ENCODE measurements at places on chromosomes 3 and 15. TPM values are rescaled to one million over a fixed set of nuclear protein-coding genes. Genes with fewer than 3 reads are reported as not detected.

Gene SH2D7
- total RNA-seq: not detected

Gene CD200R1
- 17.6 TPM for total RNA-seq

Gene CGNL1
- total RNA-seq: not detected

Gene IQCF5
- not detected for total RNA-seq

Gene SLC7A14
- not detected for total RNA-seq

Gene ZNF774
- total RNA-seq: 1.0 TPM

Gene APOD
- not detected for total RNA-seq

Gene TRH
- total RNA-seq: not detected

Gene TMEM266
- total RNA-seq: not detected

Gene GRAMD2A
- not detected for total RNA-seq

Gene DNAJA4
- total RNA-seq: 27.7 TPM

Gene FURIN
- 550 TPM for total RNA-seq

- DNase-seq: no peak
Observed at GRCh38 chr15:99734575-99734974, 1.3 kb upstream of the LYSMD4 start.

- DNase-seq: no peak
Observed at GRCh38 chr3:12588039-12589009, 31.4 kb downstream of the MKRN2 start.

DNA sequence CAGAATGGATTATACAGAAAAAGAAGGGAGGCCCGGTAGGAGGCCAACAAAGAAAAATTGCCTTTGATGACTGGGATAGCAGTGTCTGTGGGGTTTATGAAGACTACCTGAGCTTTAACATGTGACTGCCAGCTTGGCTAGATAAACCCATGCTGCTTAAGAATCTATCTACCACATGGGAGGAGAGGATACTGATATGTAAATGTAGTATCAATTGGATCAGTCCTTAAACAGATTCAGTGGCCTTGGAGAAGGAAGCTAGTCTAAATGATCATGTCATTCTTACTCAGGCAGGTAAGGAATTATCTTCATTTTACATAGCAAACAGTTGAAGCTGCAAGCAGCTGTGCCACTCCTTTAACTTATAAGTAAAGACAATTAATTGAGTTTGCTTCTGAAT lies 50.0 kb upstream of the SYNPR start:
- DNase-seq: no peak

DNA sequence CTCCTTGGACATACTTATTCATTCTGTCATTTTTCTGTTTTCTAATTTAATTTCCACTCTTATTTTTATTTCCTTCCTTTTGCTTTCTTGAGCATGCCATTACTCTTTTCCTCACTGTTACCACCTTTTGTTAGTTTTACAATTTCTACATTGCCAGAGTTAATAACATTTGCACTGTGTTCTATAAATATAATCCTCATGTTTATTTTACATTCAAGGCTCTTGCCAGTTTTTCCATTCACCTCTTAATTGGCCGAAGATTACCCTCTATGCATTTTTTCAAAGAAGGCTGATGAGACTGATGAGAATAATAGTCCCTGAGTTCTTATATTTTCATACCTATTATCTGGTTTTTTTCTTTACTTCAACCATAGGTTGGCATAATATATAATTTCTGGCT lies 10.5 kb downstream of the BTD start:
- no peak for DNase-seq

DNA sequence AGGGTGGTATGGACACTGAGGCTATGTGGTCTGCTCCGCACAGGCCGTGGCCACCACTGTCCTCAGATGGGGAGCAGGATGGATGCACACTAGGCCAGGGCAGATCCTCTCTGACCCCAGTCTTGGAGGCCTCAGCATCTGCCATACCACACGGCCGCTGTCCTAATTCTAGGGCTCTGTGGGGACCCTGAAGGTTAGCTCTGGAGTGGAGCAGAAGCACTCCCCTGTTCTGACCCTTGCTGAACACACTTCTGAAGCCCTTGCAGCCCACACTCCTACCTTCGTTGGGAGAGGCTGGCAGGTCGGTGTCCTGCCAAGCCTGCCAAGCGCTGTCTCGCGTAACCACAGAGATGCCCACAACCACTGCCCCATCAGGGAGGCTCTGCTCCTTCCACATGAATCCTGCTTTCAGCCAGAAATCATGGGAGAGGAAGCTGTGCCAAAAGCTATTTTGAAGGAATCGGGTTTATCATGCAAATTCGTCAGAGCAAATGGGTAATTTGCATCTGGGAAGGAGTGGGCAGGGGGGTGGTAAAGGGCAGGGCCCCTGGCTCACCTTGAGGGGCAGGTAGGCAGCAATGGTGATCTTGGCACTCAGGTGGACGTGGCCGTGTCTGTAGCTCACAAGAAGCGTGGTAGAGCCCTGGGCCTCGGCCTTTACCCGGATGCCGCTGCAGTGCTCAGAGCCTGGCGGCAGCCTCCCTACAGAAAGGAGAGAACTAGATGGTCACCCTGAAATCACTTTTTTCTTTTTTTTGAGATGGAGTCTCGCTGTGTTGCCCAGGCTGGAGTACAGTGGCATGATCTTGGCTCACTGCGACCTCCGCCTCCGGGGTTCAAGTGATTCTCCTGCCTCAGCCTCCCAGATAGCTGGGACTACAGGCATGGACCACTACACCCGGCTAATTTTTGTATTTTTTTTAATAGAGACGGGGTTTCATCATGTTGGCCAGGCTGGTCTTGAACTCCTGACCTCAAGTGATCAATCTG lies 54.4 kb downstream of the NUP210 start:
- DNase-seq: no peak

- DNase-seq: no peak
Observed at GRCh38 chr3:113468539-113468938, 27.2 kb upstream of the CFAP44 start.

GRCh38 chr15:74392451-74392830 lies 25.0 kb upstream of the CYP11A1 start:
- no peak for DNase-seq

- DNase-seq: no peak
Observed at GRCh38 chr3:77329116-77329515, 289.2 kb downstream of the ROBO2 start.

DNA sequence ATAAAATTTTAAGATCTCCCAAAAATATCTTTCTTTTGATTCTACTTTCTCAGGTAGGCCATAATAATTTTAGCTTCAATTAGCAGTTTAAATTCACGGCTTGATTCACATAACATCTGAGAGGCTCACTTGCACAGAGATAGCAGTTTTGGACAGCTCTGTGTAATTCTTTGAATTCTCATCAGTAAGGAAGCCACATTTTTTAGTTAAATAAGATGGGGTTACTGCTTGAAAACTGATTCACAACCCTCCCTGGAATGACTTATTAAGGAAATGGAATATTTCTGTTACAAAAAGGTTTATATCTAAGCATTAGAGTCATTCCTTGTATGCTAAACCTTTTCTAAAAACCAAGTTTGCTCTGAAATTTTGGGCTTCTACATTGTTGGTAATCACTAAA lies 212.7 kb downstream of the ALCAM start:
- DNase-seq: no peak

DNA sequence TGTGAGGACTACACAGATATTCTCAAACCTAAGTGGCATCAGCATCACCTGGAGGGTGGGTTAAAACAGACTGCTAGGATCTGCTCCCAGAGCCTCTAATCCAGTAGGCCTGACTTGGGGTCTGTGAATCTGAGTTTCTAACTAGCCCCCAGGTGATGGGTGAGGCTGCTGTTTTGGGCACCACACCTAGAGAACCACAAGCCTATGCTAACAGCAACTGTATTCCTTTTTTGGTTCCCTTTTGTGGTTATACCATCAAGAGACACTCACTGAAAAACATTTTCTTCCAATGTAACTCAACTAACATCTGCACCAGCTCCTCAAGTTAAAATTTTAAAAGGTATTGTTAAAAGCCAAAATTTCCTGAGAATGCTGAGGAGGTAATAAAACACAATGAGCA lies 16.0 kb downstream of the WDR82 start:
- DNase-seq: no peak

- DNase-seq: no peak
Observed at GRCh38 chr15:47473106-47473725, 244.1 kb upstream of the SEMA6D start.

- DNase-seq: no peak
Observed at GRCh38 chr3:196659901-196660351, 20.4 kb downstream of the NRROS start.

GRCh38 chr15:77415450-77416147 lies 4.3 kb downstream of the PEAK1 start:
- DNase-seq: no peak

- DNase-seq: no peak
Observed at GRCh38 chr3:42851228-42851834, 24.3 kb downstream of the CYP8B1 start.

GRCh38 chr15:92020207-92020606 lies 166.7 kb downstream of the SLCO3A1 start:
- no peak for DNase-seq

DNA sequence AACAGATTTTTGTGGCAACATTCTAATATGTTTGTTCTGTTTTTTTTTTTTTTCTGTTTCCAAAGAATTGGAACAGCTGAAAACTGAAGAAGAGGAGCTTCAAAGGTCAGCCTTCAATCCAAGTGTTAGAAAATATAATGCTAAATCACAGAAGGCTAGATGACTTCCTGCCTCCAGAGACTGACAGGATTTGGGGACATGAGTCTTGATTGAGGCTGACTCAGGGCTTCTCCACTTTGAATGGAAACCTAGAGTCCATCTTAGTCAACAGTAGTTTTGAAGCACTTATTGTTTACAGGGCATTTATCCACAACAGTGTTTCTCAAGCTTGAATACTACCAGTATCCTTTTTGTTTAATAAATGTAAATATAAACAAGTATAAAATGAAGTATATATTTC lies 44.5 kb upstream of the RAD51 start:
- no peak for DNase-seq

DNA sequence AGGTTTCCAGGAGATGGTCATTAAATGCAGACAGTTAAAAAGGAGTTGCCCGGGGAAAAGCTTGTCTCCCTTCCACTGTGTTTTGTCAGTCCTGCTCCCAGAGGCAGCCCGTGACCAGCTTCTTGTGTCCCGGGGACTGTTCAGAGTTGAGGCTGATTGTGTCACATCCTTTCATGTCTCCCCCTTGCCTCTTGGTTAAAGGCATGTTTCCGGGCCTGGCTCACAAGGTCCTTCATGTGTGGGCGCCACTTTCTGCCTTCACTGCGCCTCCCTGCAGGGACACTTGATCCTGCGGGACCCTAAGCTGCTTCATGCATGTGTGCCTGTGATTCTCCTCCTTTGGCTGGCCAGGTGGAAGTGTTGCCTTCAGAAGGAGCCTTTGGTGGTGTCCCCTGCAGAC lies 9.2 kb downstream of the CHCHD6 start:
- DNase-seq: no peak

- no peak for DNase-seq
Observed at GRCh38 chr3:177665122-177665808, 468.0 kb upstream of the TBL1XR1 start.

- no peak for DNase-seq
Observed at GRCh38 chr3:157046520-157046919, 113.4 kb downstream of the CCNL1 start.

GRCh38 chr3:116601206-116601605 lies 108.4 kb upstream of the TUSC7 start:
- no peak for DNase-seq

DNA sequence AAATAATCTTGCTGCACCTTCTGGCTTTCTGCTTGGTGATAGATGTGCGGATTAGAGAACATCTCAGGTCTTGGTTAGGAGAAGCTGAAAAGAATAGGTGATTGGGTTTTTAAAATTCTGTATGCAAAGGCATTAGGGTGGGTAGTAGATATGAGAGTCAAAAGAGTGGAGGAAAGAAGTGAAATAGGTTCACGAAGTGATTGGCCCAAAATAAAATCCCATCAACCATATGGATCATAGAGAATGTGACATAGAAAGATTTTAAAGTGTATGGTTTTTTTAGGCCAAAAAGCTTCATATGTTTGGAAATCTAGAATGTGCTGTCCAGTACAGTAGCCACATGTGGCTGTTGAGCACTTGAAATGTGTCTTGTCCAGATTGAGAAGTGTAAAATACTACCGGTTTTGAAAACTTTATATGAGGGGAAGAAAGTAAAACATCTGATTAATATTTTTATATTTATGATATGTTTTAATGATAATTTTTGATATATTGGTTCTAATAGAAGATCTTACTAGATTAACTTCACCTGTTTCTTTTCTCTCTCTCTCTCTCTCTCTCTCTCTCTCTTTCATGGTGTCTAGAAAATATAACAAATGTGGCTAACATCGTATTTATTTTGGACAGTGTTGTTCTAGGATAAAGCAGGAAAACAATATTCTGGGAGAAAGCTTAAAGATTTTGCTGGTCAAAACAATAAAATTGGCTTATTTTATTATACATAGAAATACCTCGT lies 2.9 kb downstream of the MBNL1 start:
- DNase-seq: no peak

- no peak for DNase-seq
Observed at GRCh38 chr3:24684506-24685023, 189.9 kb upstream of the THRB start.

- no peak for DNase-seq
Observed at GRCh38 chr3:17544632-17545031, 197.8 kb downstream of the TBC1D5 start.

DNA sequence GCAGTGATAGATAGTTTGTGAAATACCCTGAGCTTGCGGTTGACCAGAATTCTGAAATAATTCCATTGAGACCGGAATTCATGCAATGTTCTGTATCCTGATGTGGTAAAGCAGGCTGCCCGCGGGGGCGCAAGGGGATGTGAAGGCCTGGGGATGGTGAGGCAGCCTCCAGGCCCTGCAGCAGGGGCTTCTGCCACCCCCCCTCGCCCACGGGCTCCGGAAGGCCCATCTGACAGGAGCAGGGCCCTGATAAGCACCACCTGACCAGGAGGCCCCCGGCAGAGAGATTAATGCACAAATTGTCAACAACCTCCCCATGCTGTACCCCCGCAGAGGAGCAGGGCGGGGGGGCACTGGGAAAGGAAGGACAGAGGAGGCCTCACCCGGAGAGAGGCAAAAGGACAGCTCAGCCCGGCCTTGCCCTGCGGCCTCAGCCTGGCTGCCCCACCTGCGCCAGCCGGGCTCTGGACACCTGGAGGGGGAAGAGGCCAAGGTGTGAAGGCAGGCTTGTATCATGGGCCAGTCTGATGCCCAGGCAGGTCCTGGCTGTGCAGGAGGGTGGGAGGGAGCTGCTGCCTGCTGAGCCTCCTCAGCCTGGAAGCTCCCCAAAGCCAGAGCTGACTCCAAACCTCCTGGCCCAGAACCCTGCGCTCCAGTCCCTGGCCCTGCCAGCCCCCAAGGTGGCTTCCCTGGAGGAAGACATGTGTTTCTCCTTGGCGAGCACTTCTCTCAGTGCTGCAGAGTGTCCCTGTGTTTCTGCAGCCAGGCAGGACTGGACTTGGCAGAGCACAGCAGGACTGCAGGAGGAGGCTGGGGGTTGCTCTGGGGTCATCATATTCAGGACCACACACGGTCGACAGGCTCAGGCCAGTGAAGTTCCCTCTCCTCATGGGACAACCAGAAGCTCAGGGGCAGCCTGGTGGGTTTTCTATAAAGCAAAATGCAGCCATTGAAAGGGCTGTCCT lies 46.5 kb downstream of the RPN1 start:
- no peak for DNase-seq

- peak; percentile 89 for DNase-seq
Observed at GRCh38 chr3:58177747-58178527, 32.8 kb downstream of the DNASE1L3 start.

Data from activated CD4-positive, alpha-beta memory T cell treated with anti-CD3 and anti-CD28 coated beads, Interleukin-2, amount 10 ng/mL, durations not matched to agents 7 days and 5 days (primary cell).